T-helper 17 cell (primary cell): ENCODE measurements at places on chromosomes 6 and 20. TPM values are rescaled to one million over a fixed set of nuclear protein-coding genes. Genes with fewer than 3 reads are reported as not detected.

Gene COX4I2
- total RNA-seq = not detected

- peaks cover 31% of the 10 kb centered on the region for H3K4me1 ChIP-seq
- H3K4me3 ChIP-seq = no peak overlapping the region
- peak overlapping the region; percentile 99 for H3K27ac ChIP-seq
- H3K27me3 ChIP-seq = no peaks in the 10 kb centered on the region
- H3K36me3 ChIP-seq = peaks cover 6% of the 10 kb centered on the region
These were observed 30.4 kb downstream of the C6orf89 start for GRCh38 chr6:36916126-36916525.

DNA sequence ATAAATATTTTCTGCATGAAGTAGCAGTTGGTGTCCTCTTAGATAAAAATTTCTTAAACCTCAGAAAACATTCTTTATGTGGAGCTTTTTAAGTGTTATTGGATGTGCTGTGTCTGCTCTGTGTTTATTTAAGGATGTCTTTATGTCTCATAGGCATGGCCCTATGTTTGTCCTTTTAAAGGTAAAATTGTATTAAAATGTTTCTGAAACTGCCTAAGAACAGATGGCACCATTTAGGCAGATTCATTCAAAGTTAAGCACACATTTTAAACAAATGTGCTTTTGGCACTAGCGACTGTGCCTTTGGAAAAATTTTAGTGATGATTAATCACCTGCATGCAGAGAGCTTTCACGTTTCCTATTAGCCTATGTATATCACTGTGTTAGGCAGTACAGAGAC lies 125.2 kb downstream of the KIF6 start:
- no peaks in the 10 kb centered on the region for H3K36me3 ChIP-seq
- no peak for DNase-seq
- peaks cover 29% of the 10 kb centered on the region for H3K27me3 ChIP-seq
- no peaks in the 10 kb centered on the region for H3K4me1 ChIP-seq

DNA sequence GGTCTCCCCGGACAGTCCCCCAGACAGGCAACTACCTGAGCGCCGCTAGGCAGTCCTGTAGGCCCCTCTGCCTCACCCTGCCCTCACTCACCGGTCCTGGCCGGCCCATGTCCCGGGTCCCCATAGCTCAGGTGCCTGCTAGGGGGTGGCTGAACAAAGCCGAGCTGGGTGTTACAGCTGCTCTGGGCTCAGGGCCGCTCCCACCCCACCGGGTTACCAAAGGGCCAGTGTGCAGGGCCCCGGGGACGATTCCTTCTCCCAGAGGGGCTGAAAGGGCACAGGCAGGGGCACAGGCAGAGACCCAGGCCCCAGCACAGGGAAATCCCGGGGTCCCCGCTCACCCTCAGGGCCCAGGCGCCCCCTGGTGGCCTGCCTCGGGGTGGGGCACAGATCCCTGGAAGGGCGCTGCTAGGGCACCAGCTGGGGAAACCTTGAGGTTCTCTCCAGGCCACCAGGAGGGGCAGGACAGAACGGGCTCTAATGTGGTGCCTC lies 118.4 kb downstream of the GRM4 start:
- no peak overlapping the region for H3K4me3 ChIP-seq
- peaks cover 20% of the 10 kb centered on the region for H3K27me3 ChIP-seq
- DNase-seq = peak; percentile 41
- peaks cover 6% of the 10 kb centered on the region for H3K36me3 ChIP-seq

- no peak overlapping the region for H3K27ac ChIP-seq
- DNase-seq = no peak
These were observed 11.0 kb upstream of the CFAP206 start for GRCh38 chr6:87396595-87397392.

DNA sequence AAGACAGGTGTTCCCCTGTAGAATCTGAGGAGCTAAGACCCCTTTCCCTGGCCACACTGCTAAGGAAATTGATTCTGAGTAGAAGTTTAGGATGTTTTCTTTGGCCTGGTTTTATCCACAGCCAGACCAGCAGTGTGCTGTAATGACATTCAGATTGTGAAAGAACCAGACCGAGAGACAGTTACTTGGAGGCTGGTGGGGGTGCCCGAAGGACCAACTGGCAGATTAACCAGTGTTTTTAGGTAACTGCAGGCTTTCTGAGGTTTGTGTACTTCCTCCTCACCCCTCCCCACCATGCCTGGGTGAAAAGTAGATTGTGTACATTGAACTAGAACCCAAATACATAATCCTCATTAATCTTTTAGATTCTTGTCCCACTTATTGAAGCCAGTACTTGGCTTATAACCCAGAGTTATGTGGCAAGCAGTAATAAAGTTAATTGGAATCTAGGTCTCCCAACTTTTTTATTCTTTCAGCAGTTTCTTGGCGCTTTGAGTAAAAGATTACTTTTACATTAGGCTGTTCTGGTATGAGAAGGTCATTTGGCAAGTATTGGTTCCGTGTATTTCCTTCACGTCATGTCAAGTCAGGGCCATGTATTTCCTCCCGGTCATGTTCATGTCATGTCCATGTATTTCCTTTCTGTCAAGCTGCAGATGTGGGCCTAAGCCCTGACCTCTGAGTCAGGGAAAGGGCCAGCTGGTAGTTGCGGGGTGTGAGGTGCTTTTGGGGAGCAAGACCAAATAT lies 93.7 kb downstream of the TCP11 start:
- DNase-seq = no peak
- peaks cover 16% of the 10 kb centered on the region for H3K4me1 ChIP-seq
- H3K4me3 ChIP-seq = no peak overlapping the region
- no peaks in the 10 kb centered on the region for H3K36me3 ChIP-seq
- no peaks in the 10 kb centered on the region for H3K27me3 ChIP-seq
- H3K27ac ChIP-seq = no peak overlapping the region

- H3K4me1 ChIP-seq = peaks cover 42% of the 10 kb centered on the region
- no peaks in the 10 kb centered on the region for H3K36me3 ChIP-seq
- H3K27ac ChIP-seq = no peak overlapping the region
- DNase-seq = no peak
- no peaks in the 10 kb centered on the region for H3K27me3 ChIP-seq
These were observed 42.9 kb downstream of the ZFAND3 start for GRCh38 chr6:37862430-37862829.

GRCh38 chr20:1478566-1478965 lies 11.9 kb upstream of the NSFL1C start:
- peaks cover 60% of the 10 kb centered on the region for H3K27me3 ChIP-seq
- H3K4me3 ChIP-seq = no peak overlapping the region
- DNase-seq = no peak
- H3K36me3 ChIP-seq = peaks cover 5% of the 10 kb centered on the region
